Urinary bladder (tissue), 4 donors: ENCODE measurements at places on chromosomes 11 and 22. TPM values are rescaled to one million over a fixed set of nuclear protein-coding genes. Genes with fewer than 3 reads are reported as not detected.

RIMBP3C gene
- total RNA-seq, result 0.26 TPM

PKP3 gene
- total RNA-seq, result 5.2 TPM

TRIM34 gene
- total RNA-seq, result 17.1 TPM

INSC gene
- total RNA-seq, result 3.0 TPM

OR8G1 gene
- not detected for total RNA-seq

FJX1 gene
- 8.7 TPM for total RNA-seq

UBQLN3 gene
- total RNA-seq, result 0.58 TPM

APOBEC3B gene
- total RNA-seq, result 1.8 TPM

TTLL12 gene
- 8.1 TPM for total RNA-seq

GPHA2 gene
- total RNA-seq, result not detected

MUC6 gene
- not detected for total RNA-seq

OMP gene
- not detected for total RNA-seq

CALCA gene
- total RNA-seq, result not detected

ZNF70 gene
- 9.9 TPM for total RNA-seq

LRRC32 gene
- total RNA-seq, result 16.3 TPM

POU2AF1 gene
- 1.0 TPM for total RNA-seq

PATE4 gene
- not detected for total RNA-seq

OR6T1 gene
- not detected for total RNA-seq

TRIM48 gene
- not detected for total RNA-seq

NXPE2 gene
- total RNA-seq, result 1.2 TPM

ANO9 gene
- total RNA-seq, result 1.3 TPM

FKBP2 gene
- total RNA-seq, result 29.2 TPM

DNAJC4 gene
- 10.7 TPM for total RNA-seq

GAB4 gene
- not detected for total RNA-seq

TSSK2 gene
- not detected for total RNA-seq

OTOG gene
- 0.05 TPM for total RNA-seq

PDGFB gene
- total RNA-seq, result 5.8 TPM

CENPM gene
- total RNA-seq, result 6.2 TPM
